Caudate nucleus (tissue), 63 donors: ENCODE measurements at places on chromosomes 16 and 17.
A peak's percentile ranks its signal among the peaks of the same experiment; 100 is the strongest.

- DNase-seq = no peak
Observed at GRCh38 chr16:48003206-48003907, 152.4 kb downstream of the ABCC12 start.

GRCh38 chr16:12439399-12440227 lies 364.1 kb downstream of the CPPED1 start:
- DNase-seq = no peak

GRCh38 chr16:989354-989814 lies 7.8 kb downstream of the SOX8 start:
- DNase-seq = no peak

DNA sequence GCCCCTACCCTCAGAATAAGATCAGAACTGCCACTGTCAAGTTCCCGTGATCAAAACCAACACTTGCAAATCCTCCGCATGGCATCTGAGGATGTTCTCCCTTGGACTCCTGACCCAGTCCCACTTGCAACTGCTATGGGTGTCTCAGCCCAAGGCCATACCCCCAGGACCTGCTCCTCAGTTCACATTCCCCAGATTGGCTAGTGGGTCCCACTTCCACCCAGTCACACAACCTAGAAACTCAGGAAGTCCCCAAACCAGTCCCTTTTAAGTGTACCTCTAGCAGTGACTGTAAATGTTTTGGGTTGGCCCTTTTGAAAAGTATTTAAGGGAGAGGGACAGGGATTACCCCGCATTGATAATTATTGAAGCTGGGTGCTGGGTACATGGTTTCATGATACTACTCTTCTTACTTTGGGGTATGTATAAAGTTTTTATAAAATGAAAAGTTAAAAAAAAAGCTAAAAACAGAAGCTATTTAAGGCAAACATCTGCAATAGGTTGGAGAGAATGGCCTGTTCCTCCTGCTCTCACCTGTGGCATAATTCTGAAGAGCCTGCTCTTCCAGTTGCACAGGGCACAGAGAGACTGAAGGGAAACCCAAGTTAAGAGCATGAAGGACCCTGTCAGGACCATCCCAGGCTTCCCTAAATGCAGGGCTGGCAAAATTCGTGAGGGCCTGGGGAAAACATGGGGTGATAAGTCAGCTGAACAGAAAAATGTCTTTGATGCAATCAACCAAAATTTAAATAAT lies 42.5 kb downstream of the ERN1 start:
- no peak for DNase-seq

DNA sequence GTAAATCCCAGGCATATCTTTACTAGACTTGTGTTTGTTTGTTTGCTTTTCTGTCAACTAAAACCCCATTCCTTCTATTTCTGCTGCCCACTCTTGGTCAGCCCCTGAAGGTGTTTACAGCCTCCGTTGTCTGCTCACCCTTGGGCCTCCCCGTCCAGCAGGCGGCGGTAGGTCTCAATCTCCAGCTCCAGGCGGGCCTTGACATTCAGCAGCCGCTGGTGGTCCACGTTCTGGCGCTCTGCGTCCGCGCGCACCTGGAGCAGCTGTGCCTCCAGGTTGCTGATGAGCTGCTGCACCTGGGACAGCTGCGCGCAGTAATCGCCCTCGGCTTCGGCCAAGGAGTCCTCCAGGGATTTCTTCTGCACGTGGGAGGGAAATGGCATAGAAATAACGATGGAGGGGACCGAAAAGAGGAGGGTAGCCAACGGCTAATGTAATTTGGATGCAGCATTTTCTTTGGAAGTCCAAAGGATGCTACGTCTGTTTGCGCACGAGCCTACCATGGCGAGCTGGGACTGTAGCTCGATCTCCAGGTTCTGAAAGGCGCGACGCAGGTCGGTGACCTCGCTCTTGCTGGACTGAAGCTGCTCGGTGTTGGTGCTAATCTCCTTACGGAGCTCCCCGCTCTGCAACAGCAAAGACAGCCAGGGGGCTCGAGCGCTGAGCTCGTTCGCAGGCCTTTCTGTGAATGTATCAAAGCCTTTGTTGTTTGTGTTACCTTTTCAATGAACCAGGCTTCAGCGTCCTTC lies 3.9 kb downstream of the KRT12 start:
- no peak for DNase-seq

GRCh38 chr16:70715860-70716357 lies 30.1 kb upstream of the MTSS2 start:
- peak; percentile 51 for DNase-seq

DNA sequence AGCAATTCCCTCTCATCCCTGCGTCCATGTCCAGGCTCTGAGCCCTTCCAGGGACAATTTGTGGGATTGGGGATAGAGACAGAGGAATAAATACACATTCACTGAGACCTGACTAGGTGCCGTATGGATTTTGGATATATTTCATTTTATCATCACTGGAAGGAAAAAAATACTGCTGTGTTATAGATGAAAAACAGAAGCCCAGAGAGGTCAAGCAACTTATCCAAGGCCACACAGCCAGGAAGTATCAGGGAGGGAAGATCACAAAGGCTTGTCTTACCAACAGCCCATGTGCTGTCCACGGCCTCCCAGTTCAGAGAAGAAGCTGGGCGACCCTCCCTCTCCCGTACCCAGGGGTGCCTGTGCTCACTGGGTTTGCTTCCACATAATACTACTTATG lies 6.1 kb upstream of the HAP1 start:
- DNase-seq = no peak

- DNase-seq = no peak
Observed at GRCh38 chr17:58136669-58137279, 11.4 kb upstream of the OR4D1 start.
